ENCODE measurements at places on chromosomes 12 and 14.

GRCh38 chr12:108117163-108117849 is 11.8 kb upstream of the WSCD2 start:
- DNase-seq = no peak

- DNase-seq = no peak
Measured at GRCh38 chr12:58887068-58887467, 33.2 kb downstream of the LRIG3 start.

DNA sequence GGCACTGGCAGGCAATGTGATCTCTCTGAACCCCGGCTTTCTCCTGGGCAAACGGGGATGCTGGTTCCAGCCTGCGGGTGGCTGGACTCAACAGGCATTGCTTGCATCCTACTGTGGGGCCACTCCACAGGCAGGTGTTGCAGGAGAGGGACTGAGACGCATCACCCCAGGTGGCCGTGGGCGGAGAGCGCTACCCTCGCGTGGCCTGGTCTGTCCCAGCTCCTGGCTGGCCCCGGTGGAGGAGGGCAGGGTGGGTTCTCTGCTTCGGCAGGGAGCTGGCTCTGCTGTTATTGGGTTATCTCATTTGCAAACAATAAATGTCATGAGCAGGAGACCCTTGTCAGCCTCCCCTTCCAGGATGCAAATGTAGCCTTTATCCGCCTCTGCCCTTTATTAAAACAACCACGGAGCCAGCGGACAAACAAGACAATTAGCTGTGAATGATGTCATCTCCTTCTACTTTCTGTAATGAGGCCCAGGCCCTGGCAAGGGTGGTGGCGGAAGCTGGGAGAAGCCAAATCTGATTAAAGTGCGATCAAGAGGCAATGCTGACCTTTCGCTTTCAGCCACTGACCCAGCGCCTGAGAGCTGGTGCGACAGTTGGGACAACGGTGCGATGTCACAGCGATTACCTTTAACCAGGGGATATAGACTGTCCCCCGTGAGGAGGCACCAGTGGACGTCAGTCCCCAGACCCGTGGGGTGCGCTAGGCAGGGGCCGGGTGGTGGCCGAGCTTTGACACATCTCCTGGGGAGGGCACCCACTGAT is 161.8 kb downstream of the KIF26A start:
- DNase-seq = no peak

DNA sequence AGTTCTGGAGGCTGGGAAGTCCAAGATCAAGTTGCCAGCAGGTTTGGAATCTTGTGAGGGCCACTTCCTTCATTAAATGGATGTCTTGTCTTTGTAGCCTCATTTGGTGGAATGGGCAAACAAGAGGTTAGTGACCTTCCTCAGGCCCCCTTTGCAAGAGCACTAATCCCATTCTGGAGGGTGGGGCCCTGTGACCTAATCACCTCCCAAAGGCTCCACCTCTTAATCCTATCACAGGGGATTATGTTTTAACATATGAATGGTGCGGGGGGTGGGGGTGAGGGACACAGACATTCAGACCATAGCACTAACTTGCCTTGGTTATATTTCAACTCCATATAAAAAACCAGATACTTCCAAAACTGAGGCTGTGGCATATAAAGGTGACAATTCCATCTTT is 59.9 kb upstream of the PPP4R3A start:
- no peak for DNase-seq

DNA sequence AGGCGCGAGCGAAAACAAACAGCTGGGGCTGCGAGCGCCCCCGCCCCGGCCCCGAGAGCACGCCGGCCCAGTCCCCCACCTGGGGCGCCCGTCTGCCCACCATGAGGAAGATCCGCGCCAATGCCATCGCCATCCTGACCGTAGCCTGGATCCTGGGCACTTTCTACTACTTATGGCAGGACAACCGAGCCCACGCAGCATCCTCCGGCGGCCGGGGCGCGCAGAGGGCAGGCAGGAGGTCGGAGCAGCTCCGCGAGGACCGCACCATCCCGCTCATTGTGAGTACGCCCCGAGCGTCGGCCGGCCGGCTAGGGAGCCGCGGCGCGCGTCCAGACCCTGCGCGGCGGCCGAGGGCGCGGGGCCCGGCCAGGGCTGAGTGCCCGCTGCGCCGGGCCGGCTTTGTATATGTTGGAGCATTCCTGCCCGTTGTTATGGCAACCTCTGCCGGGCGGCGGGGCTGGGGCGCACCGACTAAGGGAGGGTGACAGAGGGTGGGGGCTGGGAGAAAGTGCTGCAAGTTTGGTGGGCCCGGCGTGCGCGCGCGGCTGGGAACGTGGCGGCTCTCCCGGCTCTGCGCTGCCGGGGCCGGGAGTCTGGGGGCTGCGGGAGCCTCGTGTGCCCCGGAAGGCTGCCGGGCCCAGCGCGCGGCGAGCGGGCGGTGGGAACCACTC is 367 bp downstream of the GALNT16 start:
- peak; percentile 47 for DNase-seq

- no peak for DNase-seq
Measured at GRCh38 chr12:24997496-24997895, 48.6 kb upstream of the BCAT1 start.

GRCh38 chr12:108647585-108648287 is 14.0 kb upstream of the SELPLG start:
- DNase-seq = no peak

DNA sequence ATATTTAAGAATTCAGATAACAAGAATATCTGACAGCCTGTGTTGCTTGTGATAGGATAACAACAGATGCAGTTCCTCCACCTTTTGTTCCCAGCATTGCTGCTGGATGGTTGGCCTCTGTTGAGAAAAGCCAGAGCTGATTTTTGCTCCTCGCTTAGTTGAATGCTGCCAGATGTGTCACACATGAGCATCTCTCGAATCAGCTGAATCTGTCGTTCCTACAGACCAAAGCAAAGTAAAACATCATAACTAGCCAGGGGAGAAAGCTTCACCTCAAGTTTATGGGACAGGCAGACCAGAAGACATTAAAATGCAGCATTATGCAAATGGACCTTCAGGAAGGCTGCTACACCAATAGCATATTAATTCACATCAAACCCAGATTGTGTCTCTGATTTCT is 20.1 kb downstream of the RACGAP1 start:
- DNase-seq = no peak

- no peak for DNase-seq
Measured at GRCh38 chr12:70854881-70855568, 65.5 kb downstream of the PTPRR start.

- peak; percentile 40 for DNase-seq
Measured at GRCh38 chr12:59808317-59808910, 212.6 kb downstream of the SLC16A7 start.

DNA sequence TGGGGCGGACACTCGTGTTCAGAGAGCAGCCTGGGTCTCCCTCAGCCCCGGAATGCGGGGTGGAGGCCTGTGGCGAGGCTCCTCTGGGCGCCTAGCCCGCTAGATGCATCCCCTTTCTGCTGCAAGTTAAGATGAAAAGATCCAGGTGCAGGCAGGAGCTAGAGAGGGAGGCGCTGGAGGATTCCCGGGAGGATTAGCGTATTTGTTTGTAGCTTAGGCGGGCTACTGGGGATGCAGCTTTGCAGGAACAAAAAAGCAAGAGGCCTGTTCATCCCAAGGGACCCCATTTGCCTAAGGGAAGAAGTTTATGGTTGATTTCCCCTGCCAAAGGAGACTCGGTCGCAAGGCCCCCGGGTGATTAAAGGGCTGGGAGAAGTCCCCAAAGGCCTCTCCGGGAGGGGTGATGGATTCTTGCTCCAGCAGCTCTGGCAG is 824 bp downstream of the CCDC177 start:
- peak; percentile 48 for DNase-seq

DNA sequence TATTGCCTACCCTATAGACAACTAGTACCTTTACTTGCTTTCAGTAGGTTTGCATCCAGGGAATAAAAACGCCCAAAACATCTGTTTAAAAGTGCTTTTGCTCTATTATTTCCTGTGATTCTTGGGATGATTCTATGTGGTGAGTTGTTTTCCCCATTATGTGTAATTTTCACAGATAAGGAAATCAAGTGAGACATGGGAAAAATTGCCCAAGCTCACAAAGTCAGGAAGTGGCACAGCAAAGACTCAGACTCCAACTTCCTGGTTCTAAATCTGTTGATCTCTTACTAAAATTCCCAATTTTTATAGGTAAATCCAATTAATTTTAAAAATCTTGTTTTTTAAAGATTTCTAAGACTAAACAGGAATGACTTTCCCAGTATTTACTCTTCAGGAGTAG is 39.0 kb downstream of the NID2 start:
- no peak for DNase-seq

DNA sequence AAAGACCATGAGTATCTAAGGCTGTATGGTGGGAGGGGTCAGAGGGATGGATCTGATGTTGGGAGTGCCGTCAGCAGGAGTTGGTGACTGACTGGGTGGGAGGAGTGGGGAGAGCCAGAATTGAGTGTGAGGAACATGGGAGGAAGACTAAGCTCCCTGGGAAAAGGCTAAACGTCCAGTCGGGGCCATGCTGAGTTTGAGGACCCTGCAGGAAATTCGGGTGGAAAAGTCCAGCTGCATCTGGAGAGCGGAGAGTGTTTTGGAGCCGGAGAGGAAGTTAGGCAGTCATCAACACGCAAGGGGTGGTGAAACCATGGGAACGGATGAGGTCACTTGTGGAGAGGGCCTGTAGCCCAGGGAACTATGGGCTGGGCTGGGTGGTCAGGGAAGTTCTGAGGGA is 60.9 kb downstream of the ELK3 start:
- no peak for DNase-seq

GRCh38 chr12:72089678-72090077 is 151.0 kb downstream of the TPH2 start:
- DNase-seq = peak; percentile 47

DNA sequence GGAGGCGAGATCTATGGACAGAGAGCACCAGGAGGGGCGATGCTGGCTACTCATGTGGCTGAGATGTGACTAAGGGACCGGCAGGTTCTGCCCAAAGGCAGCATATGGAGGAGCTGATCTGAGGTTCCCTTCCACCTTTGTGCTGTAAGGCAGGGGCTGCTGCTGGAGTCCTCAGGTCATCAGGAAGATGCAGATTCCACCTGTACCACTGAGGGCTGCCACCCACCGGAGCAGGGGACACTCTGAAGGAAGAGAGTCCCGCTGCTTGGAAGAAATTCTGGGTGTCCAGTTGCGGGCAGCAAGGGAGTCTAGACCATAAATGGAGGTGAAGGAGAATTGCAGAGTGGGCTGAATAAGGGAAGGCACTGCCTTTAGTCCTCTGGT is 55.3 kb downstream of the PLEKHG3 start:
- no peak for DNase-seq

GRCh38 chr12:2276288-2277033 is 223.7 kb downstream of the CACNA1C start:
- DNase-seq = no peak

DNA sequence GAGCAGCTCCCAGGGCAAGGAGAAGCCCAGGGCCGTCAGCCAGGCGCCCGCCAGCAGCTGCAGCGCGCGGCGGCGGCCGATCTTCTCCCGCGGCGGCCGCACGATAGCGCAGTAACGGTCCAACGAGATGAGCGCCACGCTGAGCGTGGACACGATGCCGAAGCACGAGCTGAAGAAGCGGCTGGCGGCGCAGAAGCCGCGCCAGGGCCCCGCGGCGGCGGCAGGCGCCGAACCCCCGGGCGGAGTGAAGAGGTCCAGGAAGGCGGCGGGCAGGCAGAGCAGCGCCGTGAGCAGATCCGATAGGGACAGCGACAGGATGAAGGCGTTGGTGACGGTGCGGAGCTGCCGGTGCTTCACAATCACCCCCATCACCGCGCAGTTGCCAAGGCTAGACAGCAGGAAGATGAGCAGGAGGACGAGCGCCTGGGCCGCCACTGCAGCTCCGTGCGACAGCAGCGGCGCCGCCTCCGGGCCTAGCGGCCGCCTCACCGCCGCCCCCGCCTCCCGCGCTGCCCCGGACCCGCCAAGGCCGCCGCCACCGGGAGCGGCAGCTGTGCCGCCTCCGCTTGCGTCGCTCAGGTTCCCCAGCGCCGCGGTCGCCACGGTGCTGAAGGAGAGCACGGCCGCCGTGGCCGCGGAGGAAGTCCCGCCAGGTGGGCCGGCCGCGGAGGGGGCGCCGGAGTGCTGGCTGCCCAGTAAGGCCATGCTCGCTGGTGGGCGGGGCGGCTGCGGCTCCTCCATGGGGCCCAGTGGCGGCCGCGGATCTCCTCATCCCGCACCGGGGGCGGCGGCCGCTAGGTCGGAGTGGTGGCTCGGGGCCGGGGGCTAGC is 479 bp downstream of the GPR135 start:
- DNase-seq = peak; percentile 62

DNA sequence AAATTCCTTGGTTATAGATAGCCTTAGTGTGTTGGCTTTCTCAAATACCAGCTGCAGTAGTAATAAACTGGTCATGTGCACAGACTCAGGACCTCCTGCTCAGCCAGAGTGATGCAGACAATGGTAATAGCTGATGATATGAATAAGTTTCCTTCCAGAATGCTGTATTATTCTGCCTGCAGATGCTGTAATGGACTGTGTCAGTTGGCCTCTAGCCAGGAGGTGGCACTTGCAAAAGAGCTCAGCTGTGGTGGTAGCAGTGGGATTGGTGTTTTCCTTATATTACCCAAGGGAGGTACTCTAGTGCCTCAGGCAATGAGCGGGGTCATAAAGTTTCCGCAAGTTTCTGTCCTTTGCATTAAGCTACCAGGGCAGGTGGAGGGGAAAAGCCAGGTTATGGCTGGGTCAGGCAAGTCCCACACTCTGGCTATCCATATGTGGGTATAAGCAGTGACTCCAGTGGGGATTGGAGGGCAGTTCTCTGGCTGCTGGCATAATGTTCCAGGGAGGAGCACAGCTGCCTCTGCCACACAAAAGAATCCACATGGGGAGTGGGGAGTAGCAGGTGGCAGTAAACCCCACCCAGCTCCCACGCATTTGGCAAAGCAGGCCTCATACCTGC is 14.0 kb upstream of the MUCL1 start:
- DNase-seq = no peak

DNA sequence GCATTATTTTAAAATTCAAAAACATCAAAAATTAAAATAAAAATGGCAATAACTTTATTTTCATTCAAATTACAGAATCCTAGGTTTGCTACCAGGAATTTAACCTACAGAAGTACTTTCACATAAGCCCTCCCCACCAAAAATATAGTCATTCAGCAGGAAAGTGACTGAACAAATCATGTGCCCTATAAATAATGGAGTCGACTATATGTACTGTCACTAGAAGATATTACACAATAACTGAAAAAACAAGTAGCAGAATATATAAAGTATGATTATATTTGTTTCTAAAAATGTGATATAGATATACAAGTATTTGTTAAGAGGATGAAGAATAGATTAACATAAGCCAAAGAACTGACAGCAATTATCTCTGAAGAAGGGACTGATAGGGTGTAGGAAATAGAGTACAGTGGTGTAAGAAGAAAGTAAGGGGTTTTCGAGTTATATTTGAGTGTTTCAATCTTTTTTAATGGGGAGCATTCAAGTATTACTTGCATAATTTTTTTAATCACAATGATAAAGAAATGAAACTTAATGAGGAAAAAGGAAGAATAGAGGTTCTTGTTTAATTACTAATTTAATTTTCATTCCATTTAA is 7.9 kb downstream of the C2CD5 start:
- DNase-seq = no peak
